ENCODE measurements at places on chromosomes 5 and 9. TPM values are rescaled to one million over a fixed set of nuclear protein-coding genes. Genes with fewer than 3 reads are reported as not detected.

- peak; percentile 40 for DNase-seq
Measured at GRCh38 chr9:137128862-137129455, 10.0 kb upstream of the GRIN1 start.

DNA sequence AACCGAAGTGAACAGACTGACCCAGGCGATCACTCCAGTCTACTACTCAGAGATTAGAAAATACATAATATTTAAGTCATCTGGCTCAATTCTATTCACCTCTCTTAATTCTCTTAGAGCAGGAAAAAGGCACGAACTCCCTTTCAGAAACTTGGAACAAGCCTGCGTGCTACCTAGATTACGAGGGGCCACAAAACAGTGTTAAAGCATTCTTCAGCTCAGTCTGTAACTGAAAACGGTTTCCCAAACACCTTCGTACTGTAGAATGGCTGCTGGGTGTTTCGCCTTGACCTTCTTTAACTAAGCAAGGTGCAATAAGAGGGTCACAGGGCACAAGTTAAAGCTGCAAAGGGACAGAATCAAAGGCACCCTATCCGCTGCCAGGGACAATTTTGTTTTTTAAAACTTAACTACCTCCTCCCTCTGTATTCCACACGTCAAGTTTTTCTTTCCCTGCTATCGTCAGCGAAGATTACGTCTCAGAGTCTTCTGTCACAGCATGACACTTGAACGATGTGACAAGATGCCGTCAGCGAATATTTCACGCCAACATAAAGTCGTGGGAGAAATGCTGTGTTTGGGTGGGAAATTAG, 687 bp downstream of the LYSMD3 start:
- peak; percentile 39 for DNase-seq

DNA sequence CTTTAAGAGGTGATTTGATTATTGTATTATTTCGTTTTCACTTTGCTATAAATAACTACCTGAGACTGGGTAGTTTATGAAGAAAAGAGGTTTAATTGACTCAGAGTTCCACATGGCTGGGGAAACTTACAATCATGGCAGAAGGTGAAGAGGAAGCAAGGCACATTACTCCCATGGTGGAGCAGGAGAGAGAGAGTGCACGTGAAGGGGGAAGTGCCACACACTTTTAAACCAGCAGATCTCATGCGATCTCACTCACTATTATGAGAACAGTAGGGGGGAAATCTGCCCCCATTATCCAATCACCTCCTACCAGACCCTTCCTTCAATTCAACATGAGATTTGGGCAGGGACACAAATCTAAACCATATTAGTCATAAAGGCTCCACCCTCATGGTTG, 36.1 kb upstream of the NDFIP1 start:
- DNase-seq = no peak

GRCh38 chr5:168366116-168366515, 74.7 kb downstream of the WWC1 start:
- no peak for DNase-seq

DNA sequence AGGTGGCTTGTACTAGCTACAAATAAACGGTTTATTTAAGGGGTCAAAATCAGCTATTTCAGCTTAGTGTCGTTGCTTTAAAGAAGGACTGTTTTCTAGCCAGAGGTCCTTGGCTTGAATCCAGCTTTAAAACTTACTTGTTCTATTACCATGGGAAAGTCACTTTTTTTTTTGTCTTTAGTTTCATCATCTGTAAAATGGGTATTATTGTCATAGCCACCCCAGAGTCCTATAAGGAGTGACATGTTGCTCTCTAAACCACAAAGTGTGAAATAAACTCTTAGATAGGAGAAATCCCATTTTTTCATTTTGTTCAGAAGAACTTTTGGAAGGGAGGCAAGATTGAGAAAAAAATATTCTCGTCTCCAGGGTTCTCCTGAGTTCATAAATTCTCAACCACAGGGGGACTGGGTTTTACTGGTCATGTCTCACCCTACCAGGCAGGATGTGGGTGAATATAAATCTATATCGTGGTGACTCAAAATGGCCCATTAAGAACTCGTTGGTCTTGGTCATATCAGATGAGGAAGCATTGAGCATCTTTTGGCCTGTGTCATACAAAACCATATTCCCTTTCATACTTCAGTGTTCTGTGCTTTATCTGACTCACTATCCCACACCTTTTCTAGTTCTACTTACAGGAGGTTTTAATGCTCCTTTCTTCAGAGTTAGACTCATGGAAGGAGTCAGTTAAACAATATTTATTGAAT, 202.7 kb upstream of the NR3C1 start:
- peak; percentile 62 for DNase-seq

DNA sequence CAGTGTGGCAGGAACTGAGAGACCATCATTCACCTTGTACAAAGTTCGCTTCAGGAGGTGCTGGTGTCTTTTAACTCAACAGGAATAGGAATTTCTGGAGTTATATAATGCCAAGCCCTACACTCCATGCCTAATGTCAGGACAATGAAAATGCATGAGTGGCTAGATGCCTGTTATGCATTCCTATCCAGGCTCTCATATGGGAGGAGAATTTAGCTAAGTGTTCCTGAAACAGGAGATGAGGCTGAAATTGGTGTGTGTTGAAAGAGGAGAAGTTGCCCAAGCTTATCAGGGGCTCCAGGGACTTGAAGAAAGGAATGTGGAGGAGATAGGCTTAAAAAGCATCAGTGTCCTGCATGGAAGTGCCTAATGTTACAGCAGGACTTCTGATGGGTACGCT, 26.8 kb upstream of the PRUNE2 start:
- no peak for DNase-seq

- DNase-seq = no peak
Measured at GRCh38 chr9:98356326-98356725, 100.9 kb upstream of the TBC1D2 start.

DNA sequence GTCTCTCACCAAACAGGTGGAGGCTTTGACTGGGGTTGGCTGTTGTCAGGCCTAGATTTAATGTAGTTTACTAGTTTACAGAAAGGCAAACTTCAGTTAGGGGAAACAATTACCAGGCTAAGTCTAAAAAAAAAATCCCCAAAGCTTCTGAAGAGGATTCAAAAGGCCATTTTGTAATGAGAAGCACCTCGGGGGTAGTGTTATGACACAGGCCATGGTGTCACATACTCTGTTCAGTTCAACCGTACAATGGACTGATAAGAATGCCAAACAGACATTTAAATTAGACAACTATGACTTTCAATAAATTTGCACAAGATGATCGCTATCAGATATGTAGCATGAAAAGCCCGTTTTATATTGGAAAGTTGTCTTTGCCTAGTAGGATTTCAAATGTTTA, 120.1 kb upstream of the PCA3 start:
- DNase-seq = no peak

DNA sequence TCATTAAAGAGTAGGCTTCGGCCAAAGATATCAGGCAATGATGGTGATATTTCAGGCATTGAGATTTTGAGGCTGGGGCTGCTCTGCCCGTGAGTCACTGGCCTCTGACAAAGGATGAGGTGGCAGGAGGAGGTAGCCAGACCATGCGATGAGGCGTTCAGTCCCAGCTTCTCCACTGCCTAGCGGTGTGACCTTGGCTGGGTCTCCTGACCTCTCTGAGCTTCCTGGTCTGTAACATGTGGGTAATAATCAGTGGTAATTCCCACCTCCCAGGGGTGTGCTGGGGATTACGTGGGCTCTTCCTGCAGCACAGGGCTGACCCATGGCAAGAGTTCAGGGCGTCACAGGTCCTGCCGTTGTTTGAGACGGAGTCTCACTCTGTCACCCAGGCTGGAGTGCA, 73.2 kb upstream of the RAPGEF1 start:
- DNase-seq = no peak

GRCh38 chr5:2014058-2014610, 131.4 kb upstream of the IRX4 start:
- no peak for DNase-seq

- DNase-seq = no peak
Measured at GRCh38 chr5:28046596-28046995, 1008.2 kb upstream of the CDH9 start.

GRCh38 chr5:87268126-87268969, 665 bp downstream of the RASA1 start:
- peak; percentile 85 for DNase-seq

- no peak for DNase-seq
Measured at GRCh38 chr5:68392617-68393016, 177.1 kb downstream of the PIK3R1 start.

GRCh38 chr5:141493500-141494422, 4.9 kb downstream of the PCDHGC5 start:
- no peak for DNase-seq

GRCh38 chr5:8299716-8300115, 430.8 kb downstream of the MTRR start:
- DNase-seq = no peak

GRCh38 chr9:86241216-86241615, 18.2 kb downstream of the C9orf153 start:
- peak; percentile 21 for DNase-seq

DNA sequence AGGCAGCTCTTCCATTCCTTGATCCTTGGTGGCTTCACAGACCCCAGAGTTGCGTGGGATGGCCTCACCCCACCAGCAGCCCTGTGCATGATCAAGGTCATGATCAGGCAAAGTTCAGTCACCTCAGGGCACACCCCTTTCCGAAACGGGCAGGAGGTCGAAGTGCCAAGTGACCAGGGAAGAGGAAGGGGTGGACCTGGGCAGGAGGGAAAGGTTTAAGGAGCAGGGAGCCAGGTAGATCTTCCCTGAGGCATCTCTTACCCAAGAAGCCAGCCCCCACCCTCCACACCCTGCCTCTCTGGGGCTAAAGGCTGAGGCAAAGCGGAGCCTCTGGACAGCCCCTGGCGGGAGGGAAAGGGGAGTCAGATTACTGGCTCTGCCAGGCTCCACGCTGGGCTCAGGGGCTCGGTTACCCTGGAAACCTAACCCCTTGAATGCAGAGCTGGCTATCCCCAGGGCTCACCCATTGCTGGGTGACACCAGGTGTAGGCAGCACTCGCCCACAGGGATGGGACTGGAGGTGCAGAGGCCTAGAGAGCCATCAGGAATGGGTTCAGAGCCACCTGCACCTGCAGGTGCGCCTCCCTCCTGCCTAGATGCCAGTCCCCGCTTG, 3.6 kb downstream of the MGAT4B start:
- no peak for DNase-seq

- no peak for DNase-seq
Measured at GRCh38 chr9:120857481-120857880, 14.8 kb upstream of the PSMD5 start.

DNA sequence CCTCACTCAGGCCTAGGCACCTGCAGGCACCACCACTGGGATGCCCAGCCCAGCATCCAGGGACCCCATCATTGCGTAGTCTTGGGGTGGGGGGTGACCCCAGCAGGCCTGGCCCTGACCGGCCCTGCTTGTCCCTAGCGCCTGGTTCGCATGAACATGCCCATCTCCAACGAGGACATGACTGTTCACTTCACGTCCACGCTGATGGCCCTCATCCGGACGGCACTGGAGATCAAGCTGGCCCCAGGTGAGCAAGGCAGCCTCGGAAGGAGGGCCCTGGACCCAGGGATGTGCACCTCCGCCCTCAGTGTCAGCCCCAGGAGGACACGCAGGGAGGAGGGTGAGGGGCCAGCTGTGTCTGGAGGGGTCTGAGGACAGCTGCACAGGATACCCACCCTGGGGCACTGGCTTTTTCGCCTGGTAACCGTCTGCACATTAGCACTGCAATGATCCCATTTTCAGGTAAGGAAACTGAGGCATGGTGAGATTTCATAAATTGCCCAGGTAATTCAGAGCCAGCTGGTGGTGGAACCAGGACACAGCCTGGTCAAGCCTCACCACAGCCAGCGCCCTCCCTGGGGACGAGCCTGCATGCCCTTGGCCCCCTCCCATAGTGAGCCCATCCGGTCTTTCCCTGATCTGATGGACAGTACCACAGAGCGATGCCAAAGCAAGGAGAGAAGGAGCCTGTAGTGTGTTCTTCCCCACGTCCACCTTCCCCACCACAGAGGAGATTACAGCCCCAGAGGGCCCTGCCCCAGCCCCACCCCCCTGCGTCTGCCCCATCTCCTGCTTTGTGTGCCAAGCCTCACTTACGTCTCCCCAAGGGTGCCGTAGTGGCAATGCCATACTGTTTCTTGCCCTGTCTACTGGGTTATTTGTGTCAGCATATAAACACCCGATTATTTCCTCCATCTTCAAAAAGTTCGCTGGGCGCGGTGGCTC, 228.3 kb downstream of the CACNA1B start:
- no peak for DNase-seq

GRCh38 chr5:80308526-80308925, 11.3 kb upstream of the SPZ1 start:
- no peak for DNase-seq

- DNase-seq = no peak
Measured at GRCh38 chr5:123813937-123814624, 302.1 kb downstream of the CSNK1G3 start.

DNA sequence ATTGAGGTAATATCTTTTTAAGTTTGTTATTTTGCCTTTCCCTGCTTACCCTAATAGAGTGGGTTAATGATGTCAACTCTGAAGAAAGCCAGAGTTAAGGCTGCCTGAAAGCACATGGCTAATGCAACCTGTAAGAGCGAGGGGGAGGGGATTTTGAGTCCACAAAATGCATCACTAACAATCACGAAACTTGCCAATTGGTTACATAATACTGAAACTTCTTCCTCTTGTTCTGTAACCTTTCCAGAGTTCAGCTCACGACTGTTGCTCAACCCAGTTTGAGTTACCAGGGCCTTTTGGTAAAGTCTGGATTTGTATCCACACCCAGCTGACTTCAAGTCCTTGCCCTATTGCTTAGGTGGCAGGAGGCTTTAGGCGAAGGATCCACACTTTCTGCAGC, 308.8 kb downstream of the EFNA5 start:
- DNase-seq = no peak

- DNase-seq = peak; percentile 89
Measured at GRCh38 chr5:55903121-55903701, 52.1 kb downstream of the IL31RA start.

GRCh38 chr5:156936972-156937371, 26.1 kb downstream of the TIMD4 start:
- no peak for DNase-seq

OBP2B gene
- total RNA-seq = not detected

SMIM27 gene
- total RNA-seq = 19.5 TPM

BRD3 gene
- 30.0 TPM for total RNA-seq

CARTPT gene
- not detected for total RNA-seq

CNTLN gene
- total RNA-seq = 0.36 TPM

TMEFF1 gene
- total RNA-seq = 0.95 TPM

HCN1 gene
- not detected for total RNA-seq
